ENCODE measurements at places on chromosomes 4 and X.

DNA sequence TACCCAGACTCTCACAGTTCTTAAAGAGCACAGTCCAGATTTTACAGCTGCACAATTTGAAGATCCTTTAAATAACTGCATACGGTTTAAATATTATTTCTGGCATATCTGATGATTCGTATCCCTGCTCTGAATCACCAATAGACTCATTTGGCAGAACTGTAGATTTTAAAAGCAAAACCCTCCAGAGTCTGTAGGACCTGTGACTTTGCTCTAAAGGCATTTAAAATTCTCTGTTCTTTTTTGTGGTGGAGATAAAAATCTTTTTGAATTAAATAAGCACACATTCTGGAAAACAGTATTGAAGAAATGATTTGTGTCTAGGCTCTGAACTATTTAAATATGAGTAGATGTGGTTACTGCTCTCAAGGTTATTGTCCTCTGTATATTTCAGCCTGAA lies 246.2 kb upstream of the PITX2 start:
- peak; percentile 67 for DNase-seq

- DNase-seq: no peak
Measured at GRCh38 chr4:183905593-183906488, 734 bp downstream of the STOX2 start.

- DNase-seq: no peak
Measured at GRCh38 chrX:1316527-1316926, 20.1 kb upstream of the IL3RA start.

DNA sequence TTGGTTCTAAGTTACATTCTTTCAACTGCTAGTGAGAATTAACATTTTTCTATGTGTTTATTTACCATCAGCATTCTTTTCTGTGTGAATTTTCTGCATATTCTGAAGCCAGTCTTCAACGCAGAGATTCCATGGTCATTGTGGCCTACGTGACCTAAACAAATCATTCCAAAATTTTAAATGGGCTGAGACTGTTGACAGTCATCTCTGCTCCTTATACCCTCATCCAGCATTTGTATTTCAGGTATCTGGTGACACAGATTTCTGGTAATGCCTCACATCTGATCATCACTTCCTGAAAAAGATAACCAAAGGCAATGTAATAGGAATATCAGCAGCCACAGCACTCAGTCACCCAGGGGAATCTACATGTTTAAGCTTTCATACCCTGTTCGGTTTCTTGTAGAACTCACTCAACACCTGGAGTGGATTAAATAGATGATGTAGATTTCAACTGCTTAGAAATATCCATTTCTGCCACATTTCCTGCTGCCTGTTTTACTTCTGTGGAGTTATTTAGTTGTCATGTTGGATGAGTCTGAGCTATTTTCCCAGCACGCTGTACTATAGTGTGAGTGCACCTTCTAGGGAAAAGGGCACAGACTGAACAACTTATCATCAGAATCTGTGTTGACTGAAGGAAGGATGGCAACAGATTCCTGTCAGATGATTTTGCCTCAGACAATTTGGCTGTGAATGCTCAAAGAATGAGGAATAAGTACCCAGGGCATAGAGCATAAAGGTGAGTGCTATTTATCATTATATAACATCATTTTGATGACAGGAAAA lies 73.0 kb upstream of the HPGD start:
- DNase-seq: no peak

- no peak for DNase-seq
Measured at GRCh38 chr4:94550352-94550751, 98.6 kb downstream of the PDLIM5 start.

DNA sequence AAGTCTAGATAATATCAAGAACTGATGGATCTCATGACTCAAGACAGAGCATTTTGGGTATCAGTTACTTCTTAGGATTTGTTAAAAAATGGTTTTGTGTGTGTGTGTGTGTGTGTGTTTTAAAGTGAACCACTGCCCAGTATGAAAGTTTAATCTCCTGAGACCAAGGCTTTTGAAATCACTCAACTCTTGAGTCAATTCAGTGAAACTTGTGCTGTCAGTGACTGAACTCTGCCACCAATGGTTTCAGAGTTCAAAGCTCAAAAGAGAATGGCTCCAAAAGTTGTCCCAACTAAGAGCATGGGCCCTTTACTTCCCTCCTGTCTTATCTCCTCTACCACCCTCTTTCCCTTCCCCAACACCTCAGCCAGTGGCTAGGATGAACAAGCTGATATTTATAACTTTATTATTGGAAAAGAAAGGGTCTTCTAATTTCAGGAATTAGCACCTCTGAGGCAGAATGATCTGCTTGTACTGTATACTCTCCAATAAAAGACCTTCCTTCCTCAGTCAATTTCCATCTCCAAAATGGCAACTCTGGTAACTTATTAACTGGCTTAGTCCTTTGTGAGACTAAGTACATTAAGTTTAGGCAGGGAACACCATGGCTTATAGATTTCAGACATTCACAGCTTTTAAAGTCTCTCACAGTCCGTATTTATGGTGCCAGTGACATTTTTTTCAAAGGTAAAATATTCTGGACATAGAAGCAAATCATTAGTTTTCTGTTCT lies 152.2 kb downstream of the REPS2 start:
- DNase-seq: no peak

GRCh38 chr4:151853034-151853433 lies 92.2 kb upstream of the GATB start:
- no peak for DNase-seq

DNA sequence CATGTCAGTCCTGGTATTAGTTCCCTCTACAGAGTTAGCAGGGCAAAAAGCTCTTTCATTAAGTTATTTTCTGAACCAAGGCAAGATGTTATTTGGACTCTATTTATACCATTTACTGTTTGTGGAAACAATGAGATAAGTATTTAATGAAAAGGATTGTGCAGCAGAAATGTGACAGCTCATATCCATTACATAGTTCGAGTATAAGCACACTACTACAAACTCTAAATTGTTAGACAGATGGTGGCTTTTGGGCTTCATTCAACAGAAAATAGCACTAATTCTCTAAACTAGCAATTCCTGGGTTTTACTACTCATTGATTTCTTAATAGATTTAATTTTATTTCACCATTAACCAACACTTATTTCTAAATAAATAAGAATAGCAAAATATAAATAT lies 95.2 kb upstream of the ANK2 start:
- DNase-seq: no peak

DNA sequence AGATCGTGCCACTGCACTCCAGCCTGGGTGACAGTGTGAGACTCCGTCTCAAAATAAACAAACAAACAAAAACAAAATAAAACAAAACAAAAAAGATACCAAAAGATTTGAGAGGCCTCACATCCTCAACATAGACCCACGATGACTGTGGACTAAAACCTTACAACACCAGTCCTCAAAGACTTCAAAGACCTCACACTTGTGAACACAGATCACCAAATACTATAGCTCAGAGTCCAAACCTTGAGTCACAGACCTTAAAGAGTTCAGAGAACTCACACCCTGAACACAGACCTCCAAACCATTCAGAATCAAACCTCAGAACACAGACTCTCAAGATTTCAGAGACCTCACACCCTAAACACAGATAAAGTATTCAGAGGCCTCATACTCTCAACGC lies 12.7 kb upstream of the PAGE4 start:
- DNase-seq: no peak

DNA sequence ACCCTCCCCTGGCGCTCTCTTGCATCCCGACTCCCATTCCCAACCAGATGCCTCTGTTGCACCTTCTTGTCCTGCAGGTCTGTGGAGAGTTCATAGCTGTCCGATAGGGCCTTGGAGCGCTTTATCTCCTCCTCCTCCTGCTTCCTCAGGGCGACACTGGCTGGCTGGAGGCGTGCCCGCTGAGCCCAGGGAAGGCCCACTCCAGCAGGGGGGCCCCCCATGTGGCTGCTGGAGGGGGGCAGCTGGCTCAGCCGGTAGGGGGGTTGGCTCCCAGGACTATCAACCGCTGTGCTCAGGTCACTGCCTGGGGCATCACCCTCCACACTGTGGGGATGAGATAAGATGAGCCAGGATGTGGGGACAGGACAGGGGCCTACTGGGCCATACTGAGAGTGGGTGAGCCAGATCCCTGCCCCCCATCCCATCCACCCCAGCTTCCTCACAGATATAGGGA lies 25.6 kb downstream of the IQSEC2 start:
- no peak for DNase-seq

DNA sequence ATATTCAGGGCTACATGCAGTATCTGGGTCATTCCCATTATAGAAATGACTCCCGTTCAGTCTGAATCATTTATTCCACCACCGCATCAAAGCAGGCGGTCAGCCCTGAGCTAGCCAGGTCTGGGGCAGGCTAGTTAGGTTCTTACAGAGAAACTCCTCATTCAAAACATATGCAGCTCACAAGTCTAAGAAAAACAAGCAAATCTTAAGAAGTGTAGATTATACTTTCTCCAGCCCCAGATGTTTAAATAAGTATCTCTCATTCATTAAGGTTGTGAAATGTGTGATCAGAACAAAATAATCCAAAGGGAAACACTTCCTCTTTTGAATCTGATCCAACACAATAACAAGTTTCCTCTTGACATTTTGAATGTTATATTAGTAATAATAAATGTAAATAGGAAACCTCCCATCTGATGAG lies 441.9 kb downstream of the INPP4B start:
- DNase-seq: no peak

GRCh38 chr4:174828845-174829701 lies at the start of gene GLRA3:
Gene GLRA3, minus strand, starts transcription at chr4:174829247. Its CDS starts 436 bp downstream, at chr4:174828811.
- DNase-seq: no peak

- DNase-seq: no peak
Measured at GRCh38 chr4:41719417-41719816, 29.1 kb downstream of the PHOX2B start.

DNA sequence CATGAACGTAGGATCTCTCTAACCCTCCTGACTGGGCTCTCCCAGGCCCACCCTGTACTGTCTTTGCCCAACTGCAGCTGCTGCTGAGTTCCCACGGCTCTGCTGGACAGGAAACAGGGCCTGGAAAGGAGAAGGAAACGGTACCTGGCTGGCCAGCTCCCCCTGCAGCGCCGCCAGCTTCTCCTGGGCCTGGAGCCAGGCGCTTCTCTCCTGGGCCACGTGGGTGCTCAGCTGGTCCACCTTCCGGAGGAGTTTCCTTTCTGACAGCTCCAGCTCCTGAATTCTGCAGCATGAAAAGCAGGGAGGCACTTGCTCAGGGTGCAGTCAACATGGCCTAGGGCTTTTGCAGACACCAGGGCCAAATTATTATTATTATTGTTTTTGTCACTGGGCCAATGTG lies 6.5 kb downstream of the C4orf50 start:
- DNase-seq: no peak

DNA sequence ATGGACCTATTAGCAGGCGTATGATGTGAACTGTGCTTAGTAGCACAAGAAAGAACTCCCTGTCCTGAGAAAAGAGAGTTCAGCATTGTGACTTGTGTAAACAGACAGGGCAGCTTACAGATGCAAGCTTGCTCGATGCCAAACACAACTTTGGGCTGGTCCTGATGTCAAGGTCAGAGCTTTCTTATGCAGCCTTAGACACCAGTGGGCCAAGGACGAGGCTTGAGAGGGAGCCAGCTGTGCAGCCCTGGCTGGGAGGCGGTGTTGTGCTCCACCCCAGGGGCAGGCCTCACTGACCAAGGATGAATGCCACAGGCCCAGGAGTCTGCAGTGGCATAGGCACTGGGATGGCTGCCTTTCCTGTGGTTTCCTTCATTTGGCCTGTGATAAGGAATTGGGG lies 35.4 kb downstream of the JADE1 start:
- DNase-seq: no peak

- no peak for DNase-seq
Measured at GRCh38 chrX:108494406-108495090, 54.9 kb downstream of the COL4A5 start.

GRCh38 chr4:186823989-186824388 lies 100.3 kb upstream of the FAT1 start:
- no peak for DNase-seq

DNA sequence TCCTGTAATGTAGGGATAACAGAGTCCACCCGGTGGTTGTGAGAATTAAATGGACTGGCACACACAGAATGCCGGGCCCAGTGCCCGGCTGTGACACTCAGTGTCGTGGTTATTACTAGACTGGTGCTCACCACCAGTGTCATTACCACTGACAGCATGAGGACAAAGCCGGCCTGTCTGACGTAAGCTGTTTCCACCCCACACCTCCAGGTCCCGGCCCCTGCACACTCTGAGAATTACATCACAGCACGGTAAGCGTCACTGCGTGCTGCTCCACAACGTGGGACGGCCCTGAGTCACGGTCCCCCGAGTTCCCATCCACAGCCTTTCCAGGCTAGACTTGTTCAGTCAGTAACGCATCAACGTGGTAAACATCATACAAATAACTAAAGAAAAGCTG lies 22.9 kb downstream of the FAT1 start:
- no peak for DNase-seq

DNA sequence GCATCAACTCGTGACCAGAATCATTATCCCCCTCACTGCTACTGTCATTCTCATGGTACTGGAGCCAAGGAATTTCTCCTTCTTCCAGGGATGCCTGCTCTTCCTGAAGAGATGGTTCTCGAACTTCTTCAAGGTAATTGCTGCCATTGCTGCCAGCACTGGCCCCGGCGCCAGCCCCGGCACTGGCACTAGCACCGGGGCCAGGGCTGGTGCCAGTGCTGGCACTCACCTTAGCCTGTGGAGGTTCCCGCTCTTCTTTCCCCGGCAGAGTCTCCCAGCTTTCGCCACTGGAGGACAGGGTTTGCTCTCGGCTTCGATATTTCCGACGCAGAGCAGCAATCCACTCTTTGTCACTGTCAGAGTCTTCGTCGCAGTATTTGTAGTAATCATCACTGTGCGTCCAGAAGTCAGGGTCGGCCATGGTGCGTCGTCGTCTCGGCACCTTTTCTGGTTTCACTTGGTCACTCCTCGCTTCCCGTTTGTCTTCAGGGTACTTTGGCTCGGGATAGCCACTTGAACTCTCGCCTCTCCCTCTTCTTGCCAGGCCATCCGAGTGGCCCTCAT lies 3.4 kb downstream of the PJA1 start:
- no peak for DNase-seq

- DNase-seq: no peak
Measured at GRCh38 chr4:61162116-61162515, 38.0 kb upstream of the ADGRL3 start.

DNA sequence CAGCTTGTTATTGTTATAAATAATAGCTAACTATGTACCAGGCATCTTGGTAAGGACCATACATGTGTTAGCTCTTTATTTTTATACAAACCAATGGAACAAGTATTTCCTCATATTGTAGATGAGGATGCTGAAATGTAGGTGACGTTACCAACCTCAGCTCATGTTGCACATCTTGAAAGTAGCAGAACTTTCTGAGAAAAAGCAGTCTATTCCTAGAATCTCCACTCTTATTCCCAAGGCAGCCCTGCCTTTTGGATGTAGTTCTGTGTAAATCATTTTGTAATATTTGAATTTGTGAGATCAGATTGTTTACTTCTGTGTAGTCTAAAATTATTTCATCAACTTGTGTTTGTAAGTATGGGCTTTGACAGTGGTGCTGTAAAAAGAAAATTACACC lies 5.3 kb downstream of the FHDC1 start:
- DNase-seq: no peak

GRCh38 chr4:25103418-25103817 lies 56.8 kb downstream of the SEPSECS start:
- DNase-seq: no peak
